ENCODE measurements at places on chromosomes 5 and 9.

DNA sequence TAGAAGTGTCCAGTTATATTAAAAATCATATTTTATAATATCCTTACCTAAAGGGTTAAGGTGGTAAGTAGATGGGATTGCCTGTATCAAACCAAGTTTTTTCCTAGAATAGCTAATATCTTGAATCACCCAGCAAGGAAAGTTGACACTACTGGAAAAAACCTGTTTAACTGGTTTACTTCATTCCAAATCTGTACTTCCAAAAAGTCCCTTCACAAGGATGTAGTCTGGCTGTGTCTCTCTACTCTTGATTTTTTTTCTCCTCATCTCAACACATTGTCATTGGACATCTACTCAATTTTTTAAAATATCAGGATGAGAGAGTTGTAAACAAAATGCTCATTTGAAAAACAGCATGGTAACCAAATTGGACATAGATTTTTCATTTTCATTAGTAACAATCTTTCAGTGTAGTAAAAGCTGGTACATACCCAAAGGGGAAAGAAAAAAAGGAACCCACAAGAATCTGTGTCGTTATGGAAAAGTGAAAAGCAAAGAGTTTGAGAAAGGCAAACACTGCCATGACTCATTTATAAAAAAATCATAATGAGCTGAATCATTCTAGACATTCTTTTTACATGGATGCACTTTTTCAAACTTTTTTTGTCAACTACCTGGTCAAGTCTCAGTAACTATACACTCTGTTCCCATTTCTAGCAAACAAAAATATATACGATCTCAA is 173.5 kb downstream of the GLIS3 start:
- DNase-seq: no peak

DNA sequence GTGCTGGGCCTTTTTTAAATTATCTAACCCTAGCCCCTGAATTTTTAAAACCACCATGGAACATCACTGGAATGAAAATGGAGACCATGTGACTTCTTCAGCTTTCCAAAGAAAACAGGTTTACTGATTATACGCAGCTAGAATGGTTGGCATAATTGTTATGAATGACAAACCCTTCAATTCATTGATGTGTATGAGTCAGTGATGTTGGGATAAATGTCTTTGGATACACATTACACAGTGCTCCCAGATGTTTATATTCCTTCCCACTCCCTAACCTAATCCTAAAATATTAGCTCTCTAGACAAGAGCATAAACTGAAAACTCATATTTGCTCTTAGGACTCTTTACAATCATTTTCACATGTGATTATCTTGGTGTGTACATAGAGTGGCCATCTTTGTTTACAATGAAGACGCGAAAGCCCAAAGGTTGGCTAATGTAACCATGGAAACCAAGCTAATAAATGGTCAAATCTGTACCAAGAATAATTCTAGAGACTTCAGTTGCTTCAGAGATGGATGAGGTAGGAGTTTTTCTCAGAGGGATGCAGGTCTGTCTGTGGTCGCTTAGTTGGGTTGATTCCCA is 131.2 kb upstream of the HMHB1 start:
- no peak for DNase-seq

GRCh38 chr9:17528859-17529258 is 50.0 kb upstream of the SH3GL2 start:
- peak; percentile 33 for DNase-seq

DNA sequence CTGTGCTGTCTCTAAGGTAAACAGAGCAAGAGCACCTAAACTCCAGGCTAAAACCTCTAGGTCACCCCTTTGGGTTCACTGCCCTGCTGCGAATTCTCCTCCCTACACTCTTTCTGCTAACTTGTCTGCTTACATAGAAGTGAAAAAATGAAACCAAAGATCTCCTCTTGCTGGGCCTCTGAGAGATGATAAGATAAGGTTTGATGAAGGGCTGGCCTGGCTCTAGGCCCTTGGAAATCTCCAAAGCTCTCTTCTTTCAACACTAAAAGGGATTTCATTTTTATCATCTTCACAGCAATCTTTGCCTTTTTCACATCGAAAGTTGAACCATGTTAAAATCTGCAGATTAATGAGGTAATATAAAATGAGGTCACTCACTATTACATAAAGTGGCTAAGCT is 450.8 kb upstream of the TLE4 start:
- DNase-seq: no peak

- DNase-seq: no peak
These were observed 371.1 kb downstream of the SPOCK1 start for GRCh38 chr5:137128012-137128411.

- DNase-seq: no peak
These were observed 2.5 kb downstream of the LAMC3 start for GRCh38 chr9:131011274-131012022.

- DNase-seq: no peak
These were observed 10.6 kb downstream of the ERP44 start for GRCh38 chr9:100088202-100088601.

- no peak for DNase-seq
These were observed 159.5 kb upstream of the ERCC6L2 start for GRCh38 chr9:95715868-95716435.

DNA sequence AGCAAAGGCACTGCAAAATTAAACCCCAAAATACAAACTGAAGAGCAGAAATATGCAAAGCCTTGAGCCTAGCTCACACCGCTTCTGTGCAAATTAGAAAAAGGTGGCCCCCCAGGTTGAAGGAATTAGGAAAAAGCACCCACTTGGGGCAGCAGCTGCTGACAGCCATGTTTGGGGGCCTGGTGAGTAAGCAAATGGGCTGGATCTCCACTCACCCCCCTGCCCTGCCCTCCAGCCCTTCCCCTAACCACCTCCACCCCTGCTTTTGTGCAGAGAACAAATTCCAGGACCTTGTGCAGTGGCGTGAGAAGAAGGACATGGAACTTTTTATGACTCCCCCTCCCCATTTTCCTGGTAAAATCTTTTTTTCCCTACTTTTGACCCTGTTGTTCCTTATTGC is 92.0 kb upstream of the DNAH5 start:
- no peak for DNase-seq

DNA sequence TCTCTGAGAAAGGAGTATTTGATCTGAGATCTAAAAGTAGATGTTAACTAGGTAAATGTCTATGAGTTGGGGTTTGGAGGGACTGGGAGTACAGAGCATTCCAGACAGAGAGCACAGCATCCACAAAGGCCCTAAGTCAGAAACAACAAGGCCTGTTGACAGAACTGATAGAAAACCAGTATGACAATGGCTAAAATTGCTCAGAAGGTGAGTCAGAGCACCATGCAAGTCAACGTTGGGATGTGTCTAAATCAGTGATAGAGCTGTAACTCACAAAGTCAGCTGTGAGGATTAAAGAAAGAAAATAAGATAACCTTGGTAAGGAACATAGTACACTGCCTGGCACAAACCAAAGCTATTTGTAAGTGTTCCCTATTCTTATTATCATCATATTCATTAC is 124.0 kb downstream of the CETN3 start:
- DNase-seq: no peak

GRCh38 chr5:15440434-15440833 is 59.5 kb upstream of the FBXL7 start:
- no peak for DNase-seq

DNA sequence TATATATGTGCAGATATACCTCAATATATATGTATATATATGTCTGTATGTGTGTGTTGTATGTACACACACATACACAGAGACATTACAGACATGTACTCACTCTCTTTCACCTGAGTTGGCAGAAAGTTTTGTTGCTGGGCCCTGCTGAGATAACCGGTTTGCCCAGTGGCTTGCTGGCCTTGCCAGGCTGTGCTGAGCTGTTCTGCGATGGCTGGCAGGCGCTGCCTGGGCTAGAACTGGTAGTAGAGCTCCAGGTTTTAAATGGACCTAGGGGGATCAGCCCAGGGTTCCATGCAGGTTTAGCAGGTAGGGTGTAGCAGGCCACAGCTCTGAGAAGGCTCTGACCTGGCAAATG is 394.3 kb downstream of the GADD45G start:
- no peak for DNase-seq

DNA sequence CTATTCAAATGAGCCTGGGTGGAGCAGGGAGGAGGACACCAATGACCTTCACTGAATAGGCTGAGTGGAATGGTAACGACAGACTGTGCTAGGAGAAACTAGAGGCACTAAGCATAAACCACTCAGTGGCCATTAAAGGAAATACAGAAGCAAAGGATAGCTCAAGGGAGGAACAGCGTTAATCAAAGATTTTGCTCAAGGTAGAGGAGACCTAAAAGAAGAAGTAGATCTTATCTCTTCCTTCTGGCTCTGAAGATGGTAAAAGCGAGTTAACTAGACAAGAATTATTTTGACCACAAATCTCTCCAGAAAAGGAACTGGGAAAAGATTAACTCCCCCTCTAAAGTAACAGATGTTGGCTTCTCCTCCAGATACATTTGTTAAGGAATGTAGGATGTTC is 299.6 kb downstream of the EPB41L4A start:
- no peak for DNase-seq

DNA sequence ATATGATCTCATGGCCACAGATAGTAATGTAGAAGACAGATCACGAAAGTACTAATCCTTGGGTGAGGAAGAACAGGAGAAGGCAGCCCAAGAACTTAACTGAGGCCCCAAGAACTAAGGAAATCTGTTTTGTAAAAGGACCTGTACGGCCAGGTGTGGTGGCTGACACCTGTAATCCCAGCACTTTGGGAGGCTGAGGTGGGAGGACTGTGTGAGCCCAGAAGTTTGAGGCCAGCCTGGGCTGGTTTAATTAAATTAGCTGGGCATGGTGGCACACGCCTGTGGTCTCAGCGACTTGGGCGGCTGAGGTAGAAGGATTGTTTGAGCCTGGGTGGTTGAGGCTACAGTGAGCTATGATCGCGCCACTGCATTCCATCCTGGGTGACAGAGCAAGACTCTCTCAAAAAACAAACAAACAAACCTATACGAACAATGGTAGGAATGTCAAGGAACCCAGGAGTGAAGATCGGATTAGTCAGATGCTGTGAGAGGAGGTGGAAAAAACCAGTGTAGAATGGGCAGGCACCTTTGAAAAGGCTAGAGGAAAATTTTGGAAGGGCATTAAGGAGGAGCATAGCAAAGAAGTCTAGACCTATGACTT is 283.8 kb upstream of the DMRT1 start:
- DNase-seq: no peak

DNA sequence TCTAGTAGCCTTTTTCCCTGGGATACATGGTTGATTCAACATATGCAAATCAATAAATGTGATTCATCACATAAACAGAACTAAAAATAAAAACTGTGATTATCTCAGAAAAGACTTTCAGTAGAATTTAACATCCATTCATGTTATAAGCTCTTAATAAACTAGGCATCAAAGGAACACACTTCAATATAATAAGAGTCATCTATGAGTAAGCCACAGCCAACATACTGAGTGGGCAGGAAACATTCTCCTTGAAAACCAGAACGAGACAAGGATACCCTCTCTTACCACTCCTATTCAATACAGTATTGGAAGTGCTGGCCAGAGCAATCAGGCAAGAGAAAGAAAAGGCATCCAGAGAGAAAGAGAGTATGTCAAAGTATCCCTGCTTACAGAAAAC is 239.9 kb downstream of the ATPSCKMT start:
- no peak for DNase-seq

DNA sequence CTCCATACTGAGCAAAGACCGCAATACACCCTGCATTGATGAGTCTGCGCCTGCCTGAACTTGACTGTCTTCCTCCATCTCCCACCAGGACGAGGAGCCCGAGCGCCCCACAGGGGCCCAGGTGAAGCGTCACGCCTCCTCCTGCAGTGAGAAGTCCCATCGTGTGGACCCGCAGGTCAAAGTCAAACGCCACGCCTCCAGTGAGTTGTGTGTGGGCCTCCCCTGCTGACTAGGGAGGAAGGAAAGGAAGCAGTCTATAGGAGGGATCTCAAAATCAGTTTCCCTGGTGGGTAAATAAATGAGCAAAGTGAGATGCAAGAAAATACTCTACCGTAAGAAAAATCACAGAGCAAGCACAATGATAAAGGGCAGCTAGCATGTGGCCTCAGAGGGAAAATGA is 22.8 kb upstream of the GRPEL2 start:
- no peak for DNase-seq

DNA sequence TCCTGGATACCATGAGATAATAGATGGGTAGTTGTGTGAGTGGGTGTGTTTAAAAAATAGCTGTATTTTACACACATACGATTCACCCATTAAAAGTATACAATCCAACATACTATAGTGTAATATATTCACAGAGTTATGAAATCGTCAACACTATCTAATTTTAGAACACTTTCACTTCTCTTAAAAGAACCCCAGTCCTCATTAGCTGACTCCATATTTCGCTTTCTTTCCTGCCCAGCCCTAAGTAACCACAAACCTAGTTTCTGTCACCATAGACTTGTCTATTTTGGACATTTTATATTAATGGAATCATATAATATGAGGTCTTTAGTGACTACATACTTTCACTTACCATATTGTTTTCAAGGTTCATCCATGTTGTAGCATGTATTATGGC is 63.8 kb upstream of the S1PR3 start:
- DNase-seq: no peak

- no peak for DNase-seq
These were observed 84.1 kb downstream of the FEM1C start for GRCh38 chr5:115460472-115460871.

DNA sequence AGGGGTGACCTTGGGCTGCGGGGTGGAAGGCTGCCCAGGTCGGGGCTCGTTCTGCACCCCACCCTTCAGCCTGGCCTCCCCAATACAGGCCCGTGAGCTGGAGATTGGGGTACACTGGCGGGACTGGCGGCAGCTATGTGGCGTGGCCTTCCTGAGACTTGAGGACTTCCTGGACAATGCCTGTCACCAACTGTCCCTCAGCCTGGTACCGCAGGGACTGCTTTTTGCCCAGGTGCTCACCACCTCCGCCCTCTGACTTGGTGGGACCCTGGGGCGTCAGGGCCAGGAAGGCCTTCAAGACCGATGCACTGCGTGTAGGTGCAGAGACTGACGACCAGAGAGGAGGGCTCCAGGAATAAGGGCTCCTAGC is 10.5 kb downstream of the ZDHHC12 start:
- no peak for DNase-seq

DNA sequence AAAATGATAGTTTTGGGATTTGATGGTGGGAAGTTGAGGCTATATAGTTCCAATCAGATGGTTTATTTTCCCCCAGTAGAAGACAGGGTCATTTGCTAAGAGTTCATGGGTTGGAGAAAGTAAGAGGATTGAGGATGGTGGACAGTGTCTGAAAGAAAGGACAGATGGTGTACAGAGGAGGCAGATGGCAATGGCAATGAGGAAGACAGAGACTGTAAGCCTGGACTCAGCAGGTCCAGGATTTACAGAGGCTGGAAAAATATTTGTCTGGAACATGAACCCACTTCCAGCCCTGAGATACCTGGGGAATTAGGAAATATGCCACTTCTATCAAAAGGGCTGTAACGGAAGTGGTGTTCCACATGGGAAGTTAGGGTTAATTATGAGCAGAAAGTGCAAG is 84.5 kb downstream of the PCSK1 start:
- no peak for DNase-seq

DNA sequence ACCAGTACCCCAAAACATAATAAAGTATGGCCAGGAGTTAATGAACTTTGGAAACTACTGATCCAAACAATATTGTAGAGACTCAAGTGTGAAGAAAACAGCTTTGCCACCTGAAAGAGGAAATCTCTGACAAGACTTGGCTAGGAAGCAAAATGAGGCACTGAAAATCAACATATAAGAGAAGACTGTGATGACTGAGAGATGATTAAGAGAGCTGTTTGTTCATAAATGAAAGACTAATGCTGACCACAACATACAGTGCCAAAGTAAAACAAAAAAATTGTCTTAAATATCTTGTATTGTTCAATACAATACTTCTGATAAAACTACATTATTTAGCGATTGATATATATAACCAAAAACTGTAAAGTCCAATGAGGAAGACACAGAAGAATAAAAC is 7.2 kb downstream of the RC3H2 start:
- no peak for DNase-seq

Measured in NCI-H2081 treated with DMSO at 0.1 percent for 48 hours (cell line).